NCI-H69 (cell line): ENCODE measurements at places on chromosomes 6 and 20.

DNA sequence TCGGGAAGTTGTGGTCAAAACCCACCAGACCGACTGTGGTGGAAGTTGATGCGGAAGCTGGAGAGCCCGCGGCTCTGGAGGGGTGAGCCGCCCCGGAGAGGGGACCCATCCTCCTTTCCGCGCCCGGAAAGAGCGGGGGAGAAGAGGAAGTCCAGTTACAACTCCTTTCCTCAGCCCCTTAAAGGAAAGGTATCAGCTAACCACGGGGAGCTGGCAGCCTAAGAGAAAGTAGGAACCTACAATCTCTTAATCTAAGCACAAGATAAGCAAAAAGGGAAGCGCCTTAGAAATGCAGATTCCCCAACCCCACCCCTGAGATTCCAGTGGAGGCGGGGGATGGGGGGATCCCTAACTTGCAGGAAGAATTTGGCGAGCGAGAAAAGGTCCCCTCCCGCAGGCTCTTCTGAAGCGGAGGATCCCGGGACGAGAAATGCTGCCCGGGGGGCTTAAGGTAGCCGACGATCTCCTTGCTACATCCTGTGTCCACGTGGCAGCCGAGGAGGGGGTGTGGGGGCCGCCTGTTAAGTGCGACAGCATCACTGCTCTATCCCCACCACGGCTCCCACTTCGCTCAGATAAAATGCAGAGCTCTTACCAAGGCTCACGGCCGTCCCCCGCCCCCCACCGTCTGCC, 87.5 kb downstream of the ZFP64 start:
- no peak for DNase-seq

DNA sequence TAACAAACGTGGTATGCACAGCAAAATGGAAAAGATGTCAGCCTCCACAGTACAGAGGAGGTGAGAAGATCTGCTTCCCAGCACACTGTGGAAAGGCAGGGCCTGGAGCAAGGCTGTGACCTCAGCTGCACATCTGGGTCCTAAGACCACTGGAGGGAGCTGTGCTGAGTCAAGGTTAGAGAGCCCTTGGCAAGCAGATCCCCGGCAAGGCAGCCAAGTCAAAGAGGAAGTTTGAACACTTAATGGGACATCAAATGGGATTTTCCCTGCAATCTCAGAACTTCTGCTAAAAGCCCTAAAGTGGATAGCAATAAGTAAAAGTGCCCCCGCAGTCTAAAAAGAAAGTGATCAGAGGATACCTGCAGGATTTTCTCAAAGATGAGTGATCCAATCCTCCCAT, 39.5 kb downstream of the UNC5CL start:
- DNase-seq = peak; percentile 47

DNA sequence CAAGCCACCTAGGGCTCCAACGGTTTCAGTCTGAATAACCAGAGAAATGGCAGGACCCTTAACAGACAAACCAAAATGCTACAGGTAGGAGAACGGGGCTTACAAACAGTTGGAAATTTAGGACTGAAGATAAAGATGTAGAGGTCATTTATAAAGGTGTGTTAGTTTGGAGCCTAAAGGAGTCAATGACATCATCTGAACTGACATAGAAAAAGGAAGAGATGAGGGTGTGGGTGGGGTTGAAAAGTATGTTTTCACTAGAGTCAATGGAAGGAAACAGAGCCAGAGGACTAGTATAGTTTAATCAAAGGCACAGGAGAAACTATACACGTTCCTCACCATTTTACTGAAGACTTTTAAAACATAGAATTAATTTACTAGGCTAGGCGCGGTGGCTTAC, 71.0 kb upstream of the FOXO3 start:
- no peak for DNase-seq

DNA sequence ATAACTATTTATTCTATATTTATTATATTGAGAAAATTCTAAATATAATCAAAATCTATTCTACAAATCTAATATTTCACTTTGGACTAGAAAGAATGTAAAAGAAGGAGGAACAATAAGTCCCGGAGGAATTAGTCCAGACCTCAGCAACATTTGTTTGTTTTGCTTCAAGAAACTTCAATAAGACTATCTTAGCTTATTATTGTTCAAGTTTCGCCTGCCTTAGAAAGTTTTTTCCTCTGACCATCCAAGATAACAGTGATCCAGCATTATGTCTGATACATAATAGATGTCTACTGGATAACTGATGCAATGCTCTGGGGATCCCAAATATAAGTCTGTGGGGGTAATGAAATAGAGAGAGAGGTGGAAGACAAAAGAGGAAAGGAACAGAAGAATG, 28.7 kb upstream of the NT5E start:
- DNase-seq = no peak

DNA sequence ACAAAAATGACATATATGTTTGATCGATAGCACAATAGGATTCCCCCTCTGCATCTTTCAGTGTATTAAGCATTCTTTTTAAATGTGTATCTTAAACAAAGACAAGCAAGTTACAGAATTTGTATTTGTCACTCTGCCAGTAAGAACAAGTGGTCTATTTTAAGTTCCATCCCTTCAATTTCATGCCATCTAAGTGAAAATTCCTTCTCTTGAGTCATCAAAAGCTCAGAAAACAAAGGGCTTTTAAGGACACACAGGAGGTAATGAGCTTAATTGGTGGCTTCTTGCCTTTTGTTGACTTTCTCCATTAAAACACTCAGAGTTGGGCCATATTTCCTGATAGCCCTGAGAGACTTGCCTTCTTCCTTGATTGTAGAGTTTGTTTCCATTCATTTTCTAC, 547.8 kb downstream of the TENT5A start:
- peak; percentile 94 for DNase-seq

DNA sequence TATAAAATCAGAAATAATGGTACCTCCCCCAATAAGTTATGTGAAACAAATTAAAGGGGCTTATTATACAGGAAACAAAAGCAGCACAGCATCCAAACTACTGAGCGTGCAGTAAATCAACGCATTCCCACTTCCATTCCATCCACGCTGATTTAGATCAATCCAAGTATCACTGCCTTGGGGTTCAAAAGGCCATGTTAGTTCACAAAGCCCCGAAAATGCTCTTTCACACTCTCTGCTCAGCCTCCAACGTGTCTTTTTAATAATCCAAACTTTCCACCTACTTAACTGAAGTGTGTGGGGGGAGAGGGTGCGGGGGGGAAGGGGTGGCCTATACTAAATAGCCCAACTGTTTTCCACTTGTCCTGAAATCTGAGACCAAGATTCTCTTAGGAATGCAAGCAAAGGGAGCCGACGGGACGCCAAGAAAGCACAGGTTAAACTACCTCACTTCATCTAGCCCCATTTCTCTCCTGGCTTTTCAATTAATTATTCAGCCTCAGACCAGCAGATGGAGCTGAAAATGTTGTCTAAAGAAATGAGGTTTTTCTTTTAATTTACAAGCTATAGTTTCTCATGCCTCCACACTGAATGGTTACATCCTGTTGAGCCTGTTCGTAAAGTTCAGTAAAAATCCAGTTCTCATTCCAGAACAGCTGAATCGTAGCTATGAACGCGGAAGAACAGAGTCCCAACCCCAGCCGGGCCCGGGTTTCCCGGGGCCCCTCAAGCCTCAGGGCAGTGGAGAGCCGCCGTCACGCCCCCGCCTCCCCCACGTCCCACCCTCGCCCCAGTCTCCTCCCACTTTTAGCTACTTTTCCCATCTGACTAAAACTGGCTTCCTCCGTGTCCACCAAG, 1.0 kb upstream of the NXT1 start:
- DNase-seq = peak; percentile 92

DNA sequence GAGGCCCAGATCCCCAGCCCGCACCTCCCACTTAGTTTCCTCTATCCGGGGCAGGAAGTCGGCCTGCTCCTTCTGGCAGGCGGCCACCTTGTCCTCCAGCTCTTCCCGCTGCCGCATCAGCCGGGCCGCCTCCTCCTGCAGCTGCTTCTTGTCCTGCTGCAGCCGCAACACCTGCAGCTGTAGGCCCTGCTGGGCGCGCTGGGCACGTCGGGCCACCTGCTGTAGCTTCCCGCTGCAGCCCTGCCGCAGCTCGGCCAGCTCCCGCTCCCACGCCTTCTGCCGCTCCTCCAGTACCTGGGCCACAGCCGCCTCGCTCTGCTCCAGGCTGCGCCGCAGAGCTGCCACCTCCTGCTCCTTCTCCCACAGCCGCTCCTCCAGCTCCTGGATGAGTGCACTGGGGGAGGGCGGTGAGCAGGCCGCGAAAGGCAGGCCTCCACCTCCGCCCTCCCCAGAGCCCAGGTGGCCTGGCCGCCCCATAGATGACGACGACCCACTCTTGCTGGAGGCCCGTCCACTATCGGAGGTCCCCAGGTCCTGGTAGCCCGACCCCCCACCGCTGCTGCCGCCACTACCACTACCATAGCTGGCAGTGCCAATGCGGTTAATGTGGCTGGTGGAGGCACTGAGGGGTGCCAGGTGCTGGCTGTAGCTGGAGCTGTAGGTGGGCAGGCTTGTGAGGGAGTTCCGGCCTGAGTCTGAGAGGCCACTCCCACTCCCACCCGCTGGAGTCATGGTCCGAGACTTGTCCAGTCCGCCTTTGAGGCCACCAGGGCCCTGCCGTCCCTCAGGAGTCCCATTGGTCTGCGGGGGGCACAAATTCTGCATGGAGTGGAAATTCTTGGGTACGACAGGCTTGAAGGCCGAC, 6.0 kb upstream of the FASTKD5 start:
- DNase-seq = peak; percentile 90

GRCh38 chr6:52641388-52641787, 29.5 kb upstream of the TMEM14A start:
- peak; percentile 66 for DNase-seq
